ENCODE measurements at places on chromosomes 3 and 15. TPM values are rescaled to one million over a fixed set of nuclear protein-coding genes. Genes with fewer than 3 reads are reported as not detected.

The GOLGA6A gene
- 0.83 TPM for total RNA-seq

The AMIGO3 gene
- total RNA-seq: 1.4 TPM

The CYP11A1 gene
- not detected for total RNA-seq

The FGF12 gene
- 33.1 TPM for total RNA-seq

The CX3CR1 gene
- total RNA-seq: not detected

DNA sequence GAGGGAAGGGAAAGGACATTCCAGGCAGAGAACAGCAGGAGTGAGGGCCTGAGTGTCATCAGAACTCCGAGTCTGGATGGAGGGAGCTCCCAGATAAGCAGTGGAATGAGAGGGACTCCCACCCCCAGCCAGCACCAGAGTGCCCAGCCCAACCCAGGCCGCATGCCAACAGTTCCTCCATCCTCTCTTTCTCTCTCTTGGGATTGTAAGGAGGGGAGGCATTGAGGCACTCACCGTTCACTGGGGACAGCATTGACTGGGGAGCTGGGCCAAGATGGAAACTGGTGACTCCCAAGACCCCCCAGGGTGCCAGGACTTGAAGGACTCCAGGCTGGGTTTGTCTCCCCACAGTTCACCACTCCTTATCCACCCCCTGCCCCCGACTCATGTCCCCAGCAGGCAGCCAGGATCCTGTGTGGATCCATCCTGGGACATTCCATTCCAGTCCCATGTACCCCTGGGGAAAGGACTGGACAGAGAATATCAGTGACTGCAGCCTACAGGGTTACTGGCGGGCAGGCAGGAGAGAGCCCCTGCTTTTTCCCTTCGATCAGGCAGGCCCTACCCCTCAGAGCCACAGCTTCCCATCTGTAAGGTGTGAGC, 15.7 kb downstream of the PTH1R start:
- H3K4me3 ChIP-seq: no peak overlapping the region
- H3K36me3 ChIP-seq: no peaks in the 10 kb centered on the region
- H3K27me3 ChIP-seq: peaks cover 20% of the 10 kb centered on the region
- no peaks in the 10 kb centered on the region for H3K4me1 ChIP-seq
- no peak for DNase-seq
- no peak overlapping the region for H3K27ac ChIP-seq

GRCh38 chr3:58333206-58334012, 717 bp downstream of the PXK start:
- H3K27me3 ChIP-seq: peaks cover 8% of the 10 kb centered on the region
- DNase-seq: peak; percentile 35
- H3K27ac ChIP-seq: no peak overlapping the region
- H3K36me3 ChIP-seq: peaks cover 3% of the 10 kb centered on the region

- no peak overlapping the region for H3K4me3 ChIP-seq
- peaks cover 5% of the 10 kb centered on the region for H3K27me3 ChIP-seq
- DNase-seq: no peak
- no peaks in the 10 kb centered on the region for H3K4me1 ChIP-seq
- H3K36me3 ChIP-seq: no peaks in the 10 kb centered on the region
These were observed 154.8 kb downstream of the RAB11A start for GRCh38 chr15:66024116-66024515.

DNA sequence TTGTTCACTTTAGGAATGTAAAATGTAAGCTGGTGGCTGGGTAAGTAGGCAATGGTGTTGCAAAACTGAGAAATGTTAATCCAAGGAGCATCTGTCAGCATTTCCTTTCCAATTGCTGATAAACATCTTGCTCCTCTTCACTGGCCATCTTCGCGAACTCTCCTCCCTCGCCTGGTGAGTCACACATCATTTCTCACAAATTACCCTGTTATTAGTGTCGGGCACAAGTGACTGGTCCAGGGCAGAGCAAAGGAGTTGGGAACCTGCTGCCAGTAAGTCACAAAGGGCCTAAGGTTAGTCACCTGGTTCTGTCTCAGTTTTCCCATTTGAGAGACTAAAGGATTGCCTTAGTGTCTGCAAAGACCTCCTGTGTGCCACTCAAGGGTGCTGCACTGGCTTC, 13.0 kb downstream of the CERS3 start:
- no peaks in the 10 kb centered on the region for H3K36me3 ChIP-seq
- H3K27ac ChIP-seq: no peak overlapping the region
- peaks cover 4% of the 10 kb centered on the region for H3K27me3 ChIP-seq
- no peak overlapping the region for H3K4me3 ChIP-seq

- DNase-seq: no peak
- no peaks in the 10 kb centered on the region for H3K27me3 ChIP-seq
- no peak overlapping the region for H3K4me3 ChIP-seq
- peaks cover 14% of the 10 kb centered on the region for H3K4me1 ChIP-seq
- no peak overlapping the region for H3K27ac ChIP-seq
These were observed 8.8 kb downstream of the RFTN1 start for GRCh38 chr3:16504692-16505091.

DNA sequence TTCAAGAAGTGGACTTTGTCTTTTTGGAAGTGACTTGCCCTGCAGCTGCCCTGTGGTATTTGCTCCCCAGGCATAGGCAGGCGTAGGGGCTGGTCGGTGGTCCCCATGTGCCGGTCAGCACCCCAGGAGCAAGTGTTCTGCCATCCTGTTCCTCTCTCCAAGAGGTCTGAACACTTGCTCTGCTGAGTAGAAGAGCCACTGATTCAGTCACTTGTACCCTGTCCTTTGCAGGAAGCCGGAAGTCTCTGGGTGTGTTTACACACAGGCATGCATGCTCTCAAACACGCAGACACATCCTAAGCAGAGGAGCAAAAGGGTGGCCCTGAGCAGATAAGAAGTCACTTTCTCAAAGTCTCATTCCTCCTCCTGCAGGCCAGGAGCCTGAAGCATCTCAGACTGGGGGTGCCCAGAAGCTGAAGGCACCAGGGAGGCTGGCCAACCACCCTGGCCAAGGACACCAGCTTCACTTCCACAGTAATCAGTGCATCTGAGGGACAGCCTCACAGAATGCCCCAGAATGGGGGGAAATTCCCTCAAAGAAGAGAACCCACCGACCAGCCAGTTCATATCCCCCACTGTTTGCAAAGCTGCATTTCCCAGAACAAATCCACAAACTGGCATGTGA, 88.7 kb upstream of the POMGNT2 start:
- no peak overlapping the region for H3K4me3 ChIP-seq
- no peak overlapping the region for H3K27ac ChIP-seq
- H3K4me1 ChIP-seq: peaks cover 3% of the 10 kb centered on the region

DNA sequence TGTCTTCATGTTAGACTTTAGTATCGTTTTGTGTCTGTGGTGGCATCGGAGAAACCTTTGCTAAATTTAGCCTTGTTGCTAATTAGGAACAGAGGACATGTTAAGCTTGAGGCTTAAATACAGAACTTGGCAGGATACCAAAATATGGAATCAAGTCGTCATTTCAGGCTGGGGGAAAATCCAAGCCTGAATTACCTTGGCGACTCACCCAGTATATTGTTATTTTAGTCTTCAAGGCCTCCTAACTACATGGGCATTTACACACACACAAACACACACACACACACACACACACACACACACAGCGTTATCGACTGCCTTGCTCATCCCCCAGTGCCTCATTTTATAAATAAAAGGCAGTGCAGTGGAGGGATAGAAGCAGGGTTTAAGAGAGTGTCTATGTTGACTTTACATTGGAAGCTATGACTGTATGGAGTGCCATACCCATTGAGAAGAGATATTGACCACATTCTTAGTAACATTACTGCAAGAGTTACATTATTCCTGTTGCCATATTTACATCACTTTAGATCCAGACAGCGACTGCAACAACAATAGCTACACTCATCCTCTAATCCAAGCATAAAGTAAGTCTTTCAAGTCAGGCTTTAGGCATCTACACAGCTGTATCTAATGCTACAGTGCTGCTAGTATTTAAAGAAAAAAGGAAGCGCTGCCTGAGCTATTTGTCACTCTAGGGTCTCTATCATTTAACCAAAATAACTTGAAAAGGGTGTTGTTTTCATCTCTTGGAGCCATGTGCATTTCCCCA, 210.8 kb upstream of the SEMA6D start:
- H3K27me3 ChIP-seq: peaks cover 10% of the 10 kb centered on the region
- H3K4me3 ChIP-seq: peak overlapping the region; percentile 68
- peaks cover 18% of the 10 kb centered on the region for H3K36me3 ChIP-seq
- peaks cover 64% of the 10 kb centered on the region for H3K4me1 ChIP-seq

- H3K4me3 ChIP-seq: peak overlapping the region; percentile 93
- H3K27me3 ChIP-seq: peaks cover 4% of the 10 kb centered on the region
- no peak for DNase-seq
- H3K4me1 ChIP-seq: peaks cover 9% of the 10 kb centered on the region
These were observed 18.7 kb downstream of the ZNF148 start for GRCh38 chr3:125356140-125357026.

DNA sequence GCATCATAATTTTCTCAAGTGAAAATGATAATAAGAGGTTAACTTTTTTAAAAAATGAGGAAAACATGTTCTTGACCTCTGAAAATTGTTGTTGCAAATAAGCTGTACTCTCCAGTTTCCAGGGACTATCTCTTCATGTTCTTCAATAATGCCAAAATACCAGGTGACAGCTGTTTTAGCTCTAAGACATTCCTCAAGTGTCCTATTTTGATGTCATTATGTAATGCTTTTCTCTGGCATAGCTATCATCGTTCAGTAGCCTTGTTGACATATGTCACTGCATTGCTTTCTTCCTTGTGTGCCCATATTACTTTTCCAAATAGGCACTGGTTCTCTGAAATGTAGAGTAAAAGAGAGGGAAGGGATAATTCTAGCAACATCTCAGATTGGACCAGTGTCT, 5.7 kb upstream of the FILIP1L start:
- H3K4me1 ChIP-seq: peaks cover 6% of the 10 kb centered on the region
- H3K4me3 ChIP-seq: no peak overlapping the region
- no peak for DNase-seq
- no peaks in the 10 kb centered on the region for H3K27me3 ChIP-seq

Data from glutamatergic neuron (in vitro differentiated cells).